ENCODE measurements at places on chromosomes 4 and X.

- no peak for DNase-seq
Measured at GRCh38 chr4:87527431-87528220, 1.6 kb downstream of the SPARCL1 start.

GRCh38 chrX:27548624-27549023, 41.5 kb upstream of the DCAF8L2 start:
- no peak for DNase-seq

DNA sequence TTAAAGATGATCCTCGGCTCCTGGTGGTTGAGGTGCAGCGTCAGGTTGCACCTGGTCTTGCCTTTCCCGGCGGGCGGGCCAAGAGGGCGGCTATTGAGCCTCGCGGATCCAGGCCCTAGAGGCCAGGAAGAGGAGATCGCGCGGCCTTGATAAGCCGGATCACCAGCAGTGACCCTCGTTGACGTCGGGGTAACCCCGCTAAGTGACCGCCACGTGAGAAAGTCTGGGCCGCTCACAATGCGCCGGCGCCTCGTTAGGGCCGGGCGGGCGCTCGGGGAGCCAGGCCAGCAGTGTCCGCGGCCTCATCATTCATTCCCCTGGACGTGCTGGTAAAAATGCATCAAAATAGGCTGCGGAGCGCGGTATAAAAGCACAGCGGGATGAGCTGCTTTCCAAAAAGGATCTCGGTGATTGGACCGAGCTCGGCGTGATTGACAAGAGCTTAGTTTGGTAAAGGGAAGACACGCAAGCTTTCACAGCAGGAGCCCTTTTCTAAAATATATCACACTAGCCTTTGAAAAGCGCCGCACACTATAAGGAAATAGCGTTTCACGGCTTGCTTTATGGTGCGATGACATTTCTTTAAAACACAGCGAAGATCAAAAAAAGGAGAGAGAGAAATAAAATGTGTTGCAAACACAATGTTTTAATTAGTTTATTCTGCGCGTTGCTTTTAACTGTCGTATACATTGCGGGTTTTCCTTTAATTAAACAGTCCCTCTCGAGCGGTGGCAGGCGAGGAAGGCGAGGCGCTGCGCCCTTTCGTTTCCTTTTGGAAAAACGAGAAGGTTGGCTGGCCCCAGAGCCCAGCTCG, 15.9 kb upstream of the ZIC3 start:
- DNase-seq = no peak

DNA sequence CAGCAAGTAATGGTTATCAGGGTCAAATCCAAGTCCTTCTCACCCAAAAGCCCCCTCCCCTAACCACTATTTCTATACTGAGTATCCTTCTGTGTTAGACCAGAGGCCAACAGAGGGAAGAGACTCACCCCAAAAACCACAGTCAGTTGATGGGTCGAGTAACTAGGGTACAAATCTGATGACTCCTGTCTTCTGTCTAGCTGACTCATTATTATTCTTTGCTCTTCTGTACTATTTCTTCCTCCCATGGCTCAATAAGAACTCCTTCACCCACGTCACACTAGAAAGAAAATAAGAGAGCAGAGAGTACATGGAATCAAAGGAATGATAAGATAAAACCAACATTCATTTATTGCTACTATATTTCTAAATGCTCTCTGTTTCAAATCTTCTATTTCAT, 2.0 kb downstream of the RAB40A start:
- no peak for DNase-seq

DNA sequence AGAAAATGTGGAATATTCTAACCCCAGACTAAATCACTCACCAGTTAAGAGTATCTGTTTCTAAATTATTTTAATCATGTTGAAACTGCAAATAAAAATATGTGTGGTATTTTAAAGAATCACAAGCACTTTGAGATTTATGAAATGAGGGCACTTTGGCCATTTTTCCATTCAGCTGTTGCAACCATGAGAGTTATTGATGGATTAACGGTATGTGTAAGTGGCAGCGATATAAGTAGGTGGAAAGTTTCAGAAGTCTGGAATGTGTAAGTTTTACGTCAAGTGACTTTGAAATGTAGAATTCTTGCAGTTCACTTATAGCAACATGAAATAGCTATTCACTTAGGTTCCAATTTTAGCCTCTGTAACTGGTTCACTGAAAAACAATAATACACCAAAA, 905.1 kb upstream of the SLIT2 start:
- DNase-seq = no peak

- no peak for DNase-seq
Measured at GRCh38 chrX:77293331-77293995, 153.7 kb upstream of the FGF16 start.

GRCh38 chrX:150240643-150240970, 122.5 kb upstream of the MAMLD1 start:
- no peak for DNase-seq

DNA sequence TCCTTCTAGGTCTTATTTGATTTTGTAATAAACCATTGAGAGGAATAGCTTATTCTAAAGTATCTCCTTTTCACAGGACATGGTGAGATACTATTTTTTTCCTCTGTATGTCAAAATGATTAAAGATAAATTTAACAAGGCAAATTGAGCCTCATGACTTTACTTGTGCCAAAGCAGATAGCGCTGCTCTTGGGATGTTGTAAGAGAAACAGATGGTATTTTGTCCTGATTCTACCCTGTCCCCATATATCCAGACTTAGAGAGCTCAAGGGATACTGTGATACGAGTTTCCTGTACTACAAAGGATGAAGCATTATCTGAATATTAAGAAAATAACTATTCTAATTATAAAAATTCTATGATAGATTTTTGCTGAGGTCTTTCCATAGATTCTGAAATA, 34.0 kb downstream of the EMCN start:
- no peak for DNase-seq

DNA sequence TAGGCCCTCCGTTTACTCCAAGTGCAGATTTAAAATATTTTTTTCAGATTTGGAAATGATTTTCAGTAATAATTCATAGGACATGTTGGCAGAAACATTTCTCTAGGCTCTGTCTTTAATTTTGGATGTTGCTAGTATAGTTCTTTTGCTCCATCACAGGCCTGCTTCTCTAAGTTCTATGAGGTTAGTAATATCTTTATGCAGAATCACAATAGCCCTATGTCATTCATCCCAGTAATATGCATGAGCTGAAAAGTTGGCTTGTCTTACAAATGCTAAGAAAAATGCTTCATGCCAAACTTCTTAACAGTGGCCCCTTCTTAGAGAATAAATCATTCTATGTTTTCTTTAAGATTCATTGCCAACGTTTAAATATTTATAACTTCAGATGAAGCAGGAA, 148.3 kb upstream of the TLL1 start:
- no peak for DNase-seq

GRCh38 chr4:35771571-35771970, 472.7 kb downstream of the ARAP2 start:
- DNase-seq = no peak

GRCh38 chr4:173699841-173700475, 169.9 kb upstream of the HAND2 start:
- no peak for DNase-seq

- no peak for DNase-seq
Measured at GRCh38 chrX:8273451-8273895, 102.4 kb upstream of the VCX2 start.

DNA sequence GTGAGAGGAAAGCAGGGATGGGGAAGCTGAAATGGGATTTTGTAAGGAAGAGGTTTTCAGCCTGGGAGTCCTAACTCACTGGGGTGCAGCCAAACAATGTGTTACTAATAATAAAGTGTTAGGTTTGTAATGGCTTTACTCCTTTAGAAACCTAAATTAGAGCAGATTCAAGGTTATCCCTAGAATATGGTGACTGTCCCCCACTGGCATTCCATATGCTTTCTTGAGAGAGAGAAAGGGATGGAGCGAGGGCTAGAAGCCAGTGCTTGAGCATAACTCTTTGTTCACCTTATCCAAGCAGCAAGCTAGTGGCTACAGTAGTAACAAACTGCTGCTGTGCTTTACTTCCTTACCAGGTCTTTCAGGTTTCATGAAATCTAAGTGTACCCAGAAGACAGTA, 249.1 kb upstream of the PGRMC2 start:
- DNase-seq = no peak

DNA sequence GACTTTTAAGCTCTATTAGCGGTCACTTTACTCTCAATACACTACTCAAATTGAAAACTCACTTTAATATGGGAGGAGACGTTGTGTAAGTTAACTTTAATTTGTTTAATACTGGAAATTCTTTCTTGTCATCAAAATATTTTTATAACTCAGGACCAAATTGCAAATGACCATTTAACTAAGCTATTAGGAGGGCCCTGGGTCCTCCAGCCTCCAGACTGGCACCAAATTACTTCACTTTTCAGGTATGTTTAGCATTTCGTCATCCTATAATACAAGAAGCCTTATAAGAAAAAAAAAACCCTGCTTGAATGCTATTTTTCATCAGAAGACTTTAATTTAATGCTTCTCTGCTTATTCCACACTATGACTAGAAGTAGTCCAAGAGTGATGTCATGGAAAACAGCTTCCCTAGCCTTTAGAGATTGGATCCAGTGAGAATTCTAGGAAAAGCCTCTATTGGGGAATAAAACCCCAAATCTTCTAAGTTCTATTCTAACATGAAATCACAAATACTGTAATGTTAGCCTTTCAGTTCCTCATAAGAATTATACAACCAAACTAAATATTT, 6.6 kb downstream of the KLHL15 start:
- DNase-seq = no peak

GRCh38 chr4:80015407-80016189, 57.4 kb downstream of the ANTXR2 start:
- DNase-seq = no peak

Measured in hypothalamus (tissue), 51 donors.